ENCODE measurements at places on chromosomes 2 and 18.

DNA sequence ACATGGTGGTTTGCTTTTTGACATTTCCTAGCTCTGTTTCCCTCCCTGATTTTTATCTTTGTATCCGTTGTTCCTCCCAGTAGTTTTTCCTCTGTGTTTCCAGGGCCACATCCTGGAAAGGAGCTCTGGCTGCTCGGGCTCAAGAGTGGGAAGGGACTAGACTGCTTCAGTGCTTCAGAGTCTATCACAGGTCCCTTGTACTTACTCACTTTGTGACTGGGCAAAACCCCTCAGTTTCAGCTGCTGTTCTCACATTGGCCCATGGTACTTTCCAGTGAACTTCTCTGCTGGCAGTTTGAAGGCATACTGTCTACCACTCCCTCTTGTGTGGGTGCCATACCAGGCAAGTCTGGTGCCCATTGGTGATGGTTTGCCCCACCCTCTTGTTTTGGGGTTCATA lies 7.5 kb upstream of the STAMBP start:
- DNase-seq, result no peak

GRCh38 chr18:10585260-10585659 lies 59.4 kb downstream of the NAPG start:
- DNase-seq, result no peak

- DNase-seq, result peak; percentile 89
Observed at GRCh38 chr2:43540021-43540779, 55.6 kb downstream of the THADA start.

GRCh38 chr2:238835726-238836301 lies 12.1 kb upstream of the TWIST2 start:
- no peak for DNase-seq

DNA sequence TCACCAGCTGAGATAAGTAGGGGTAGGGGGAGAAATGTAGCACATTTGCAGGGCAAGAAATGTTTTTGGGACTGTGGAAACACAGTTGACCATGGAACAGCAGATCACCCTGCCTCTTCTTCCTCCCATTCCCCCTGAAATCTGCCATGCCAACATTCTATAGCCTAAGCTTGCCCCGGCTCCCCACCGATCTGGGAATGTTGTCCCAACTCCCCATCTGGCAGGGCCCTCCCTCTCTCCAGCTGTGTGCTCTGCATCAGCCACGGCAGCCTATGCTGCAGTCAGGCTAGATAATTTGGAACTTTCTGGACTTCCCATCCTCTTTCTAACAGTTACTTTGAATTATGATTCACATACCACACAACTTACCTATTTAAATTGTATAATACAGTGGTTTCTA lies 425.1 kb upstream of the RAB6C start:
- DNase-seq, result no peak

- no peak for DNase-seq
Observed at GRCh38 chr2:51795248-51795888, 763.4 kb upstream of the NRXN1 start.

- DNase-seq, result no peak
Observed at GRCh38 chr2:238240757-238241711, 1.2 kb upstream of the HES6 start.

- no peak for DNase-seq
Observed at GRCh38 chr2:3107567-3107966, 270.1 kb downstream of the EIPR1 start.

GRCh38 chr2:109102588-109103233 lies 26.3 kb upstream of the SH3RF3 start:
- DNase-seq, result no peak

- DNase-seq, result no peak
Observed at GRCh38 chr2:98050070-98050469, 36.9 kb upstream of the VWA3B start.

- DNase-seq, result peak; percentile 22
Observed at GRCh38 chr18:76687304-76687962, 134.9 kb upstream of the ZNF236 start.

DNA sequence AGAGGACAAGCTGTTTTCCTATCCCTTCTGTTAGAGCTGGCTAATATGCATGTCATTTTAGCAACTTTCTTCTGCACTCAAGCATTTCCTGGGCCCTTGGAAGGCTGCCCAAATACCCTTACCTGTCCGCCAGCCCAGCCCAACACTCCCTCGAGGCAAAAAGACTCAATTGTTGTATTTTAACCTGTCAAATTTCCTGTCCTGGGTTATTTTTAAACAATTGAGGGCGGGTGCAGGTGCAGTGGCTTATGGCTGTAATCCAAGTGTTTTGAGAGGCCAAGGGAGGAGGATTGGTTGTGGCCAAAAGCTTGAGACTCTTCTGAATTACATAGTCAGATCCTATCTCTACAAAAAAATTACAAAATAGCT lies 125.0 kb upstream of the ARHGAP28 start:
- no peak for DNase-seq

DNA sequence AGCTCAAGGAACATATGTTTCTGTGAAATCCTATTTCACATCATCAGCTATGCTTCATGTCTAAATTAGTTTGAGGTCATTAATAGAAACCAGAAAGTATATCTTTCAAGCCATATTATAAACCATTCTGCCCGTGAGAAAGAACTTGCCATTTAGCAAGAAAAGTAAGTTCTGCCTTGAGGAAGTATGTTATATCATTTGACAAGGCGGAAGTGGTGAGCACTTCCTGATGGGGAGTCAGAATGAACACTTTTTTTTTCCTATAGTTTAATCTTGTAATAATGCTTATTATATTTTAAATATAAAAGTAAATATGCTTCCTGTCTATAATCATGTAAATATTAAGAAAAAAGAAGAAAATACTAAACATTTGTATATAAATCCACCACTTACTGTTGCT lies 39.3 kb upstream of the NRXN1 start:
- no peak for DNase-seq

DNA sequence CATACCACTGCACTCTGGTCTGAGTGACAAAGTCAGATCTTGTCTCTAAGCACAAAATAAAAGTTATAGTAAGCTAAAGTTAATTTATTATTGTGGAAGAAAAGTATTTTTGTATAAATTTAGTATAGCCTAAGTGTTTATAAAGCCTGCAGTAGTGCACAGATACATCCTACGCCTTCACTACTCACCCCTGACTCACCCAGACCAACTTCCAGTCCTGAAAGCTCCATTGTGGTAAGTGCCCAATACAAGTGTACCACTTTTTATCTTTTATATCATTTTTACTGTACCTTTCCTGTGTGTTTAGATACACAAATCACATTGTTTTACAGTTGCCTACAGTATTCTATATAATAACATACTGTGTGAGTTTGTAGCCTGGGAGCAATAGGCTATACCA lies 57.5 kb downstream of the UBE2E3 start:
- DNase-seq, result peak; percentile 11
